Activated naive CD8-positive, alpha-beta T cell treated with anti-CD3 and anti-CD28 coated beads, Interleukin-2, amount 10 ng/mL, durations not matched to agents 7 days and 5 days (primary cell): ENCODE measurements at places on chromosomes 3 and 15. TPM values are rescaled to one million over a fixed set of nuclear protein-coding genes. Genes with fewer than 3 reads are reported as not detected.

Gene SCAANT1
- not detected for total RNA-seq

DNA sequence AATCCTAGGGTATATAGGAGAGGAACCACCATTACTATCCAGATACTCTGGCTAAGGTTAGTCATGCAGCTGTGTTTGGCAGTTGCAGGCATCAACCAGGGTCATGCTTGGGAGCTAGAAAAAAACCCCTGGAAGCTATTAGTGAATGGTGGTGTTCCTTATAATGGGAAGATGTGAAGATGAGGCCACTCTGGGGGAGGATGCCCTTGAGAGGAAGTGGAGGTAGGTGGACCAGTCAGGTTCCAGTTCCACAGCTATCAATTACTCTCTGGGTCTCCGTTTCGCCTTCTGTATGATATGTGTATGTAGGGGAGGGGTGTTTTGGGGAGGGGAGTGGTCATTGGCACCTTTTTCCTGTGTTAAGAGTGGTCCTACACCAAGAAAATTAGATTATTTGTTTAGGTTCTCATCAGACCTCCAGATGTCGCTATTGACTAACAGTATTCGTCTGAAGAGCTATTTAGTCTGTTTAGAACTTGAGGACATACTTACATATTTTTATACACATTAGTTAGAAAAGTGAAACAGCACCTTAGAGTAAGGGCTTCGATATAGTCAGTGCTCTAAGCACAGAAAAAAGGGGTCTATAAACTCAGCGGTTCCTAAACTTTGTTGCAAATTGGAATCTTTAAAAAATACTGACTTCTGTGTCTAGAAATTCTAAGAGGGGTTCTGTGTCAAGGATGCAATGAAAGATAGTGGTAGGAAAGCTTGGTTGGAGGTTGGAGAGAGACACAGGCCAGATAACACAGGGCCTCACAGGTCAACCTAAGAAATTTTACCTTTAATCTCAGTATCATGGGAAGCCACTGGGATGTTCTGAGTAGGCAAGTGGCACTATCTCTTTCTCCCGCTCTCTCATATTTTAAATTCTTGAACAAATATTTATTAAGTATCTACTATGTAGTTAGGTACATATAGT, 9.1 kb upstream of the HPS3 start:
- H3K36me3 ChIP-seq, result no peaks in the 10 kb centered on the region
- peaks cover 5% of the 10 kb centered on the region for H3K4me1 ChIP-seq
- no peak overlapping the region for H3K4me3 ChIP-seq
- H3K27me3 ChIP-seq, result peaks cover 5% of the 10 kb centered on the region

DNA sequence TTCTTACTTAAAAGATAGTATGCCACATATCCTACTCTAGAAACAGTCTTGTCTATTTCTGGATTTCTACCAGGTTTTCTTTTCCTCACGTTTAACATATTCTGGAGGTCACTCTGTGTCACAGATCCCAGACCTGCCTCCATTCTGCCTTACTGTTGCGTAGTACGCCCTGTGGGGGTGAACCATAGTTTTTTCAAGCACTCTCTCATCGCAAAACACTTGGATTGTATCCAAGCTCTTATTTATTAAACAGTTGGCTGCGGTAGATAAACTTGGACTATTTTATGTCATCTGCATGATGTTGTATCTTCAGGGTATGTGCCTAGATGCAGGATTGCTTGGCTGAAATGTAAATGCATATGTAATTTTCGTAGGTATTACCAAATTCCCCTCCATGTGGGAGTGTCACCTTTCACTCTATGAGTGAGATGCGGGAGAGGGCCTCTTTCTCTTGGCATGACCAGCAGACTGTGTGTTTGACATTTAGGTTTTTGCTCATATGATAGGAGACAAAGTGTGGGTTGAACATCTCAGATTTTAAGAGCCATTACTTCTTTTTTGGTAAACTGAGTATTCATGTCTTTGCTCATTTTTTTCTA, 55.8 kb downstream of the ABTB1 start:
- H3K36me3 ChIP-seq, result no peaks in the 10 kb centered on the region
- H3K27ac ChIP-seq, result no peak overlapping the region
- peaks cover 14% of the 10 kb centered on the region for H3K27me3 ChIP-seq
- no peak overlapping the region for H3K4me3 ChIP-seq

GRCh38 chr3:161153480-161153879, 48.3 kb upstream of the B3GALNT1 start:
- H3K27ac ChIP-seq, result no peak overlapping the region
- no peaks in the 10 kb centered on the region for H3K36me3 ChIP-seq
- no peak overlapping the region for H3K4me3 ChIP-seq
- H3K4me1 ChIP-seq, result no peaks in the 10 kb centered on the region
- peaks cover 20% of the 10 kb centered on the region for H3K27me3 ChIP-seq
- no peak for DNase-seq

Gene LCTL
- not detected for total RNA-seq

- H3K4me3 ChIP-seq, result no peak overlapping the region
- no peak for DNase-seq
Observed at GRCh38 chr15:89435362-89435761, 61.0 kb downstream of the RHCG start.

Gene PTH1R
- total RNA-seq, result not detected
